ENCODE measurements at places on chromosomes 12 and 14. TPM values are rescaled to one million over a fixed set of nuclear protein-coding genes. Genes with fewer than 3 reads are reported as not detected.

The ANKLE2 gene
- 75.9 TPM for total RNA-seq

The HRK gene
- not detected for total RNA-seq

DNA sequence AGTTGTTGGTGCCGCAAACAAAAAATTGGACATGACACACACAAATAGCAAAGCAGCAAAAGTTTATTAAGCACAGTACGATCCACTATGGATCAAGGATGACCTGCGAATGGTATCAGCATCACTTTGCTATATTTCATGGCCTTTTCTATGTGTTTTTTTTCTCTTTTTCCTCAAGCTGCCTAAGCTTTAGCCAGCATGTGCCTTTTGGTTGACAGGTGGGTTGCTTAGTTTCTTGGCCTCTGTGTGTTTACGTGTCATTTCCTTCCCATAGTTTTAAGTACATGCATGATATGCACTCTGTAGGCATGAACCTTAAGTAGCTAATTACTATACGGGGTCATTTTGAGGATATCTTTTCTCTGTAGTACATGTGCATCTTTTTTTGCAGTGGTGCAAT lies 9.8 kb downstream of the CD4 start:
- DNase-seq, result no peak

The KLHL33 gene
- 4.3 TPM for total RNA-seq

DNA sequence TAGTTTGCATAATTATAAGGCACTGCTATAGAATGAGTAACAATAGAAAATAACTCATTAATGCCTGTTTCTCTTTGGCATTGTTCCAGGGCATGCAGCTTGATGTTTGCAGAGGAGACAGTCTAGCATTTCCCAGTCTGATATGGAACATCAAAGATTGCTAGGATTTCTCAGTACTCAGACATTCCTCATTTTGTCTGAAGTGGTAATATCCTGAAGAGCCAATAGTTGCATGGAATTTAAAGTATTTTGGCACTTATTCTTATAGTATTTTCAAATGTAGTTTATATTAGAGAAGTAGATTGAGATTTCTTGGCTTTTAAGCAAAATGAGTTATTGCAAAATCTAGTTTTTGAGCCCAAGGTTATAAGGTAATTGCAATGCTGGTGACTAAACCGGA lies 337.3 kb upstream of the E2F7 start:
- DNase-seq, result no peak

The CDCA4 gene
- total RNA-seq, result 4.5 TPM

The CCND2 gene
- 27.4 TPM for total RNA-seq

The PLCZ1 gene
- total RNA-seq, result not detected

GRCh38 chr12:109047081-109047805 lies 5.1 kb upstream of the USP30 start:
- DNase-seq, result no peak

The HNF1A gene
- total RNA-seq, result 0.89 TPM

The MFAP5 gene
- total RNA-seq, result 88.7 TPM

The DIO3 gene
- total RNA-seq, result 0.29 TPM

The SYT1 gene
- total RNA-seq, result 4.3 TPM

DNA sequence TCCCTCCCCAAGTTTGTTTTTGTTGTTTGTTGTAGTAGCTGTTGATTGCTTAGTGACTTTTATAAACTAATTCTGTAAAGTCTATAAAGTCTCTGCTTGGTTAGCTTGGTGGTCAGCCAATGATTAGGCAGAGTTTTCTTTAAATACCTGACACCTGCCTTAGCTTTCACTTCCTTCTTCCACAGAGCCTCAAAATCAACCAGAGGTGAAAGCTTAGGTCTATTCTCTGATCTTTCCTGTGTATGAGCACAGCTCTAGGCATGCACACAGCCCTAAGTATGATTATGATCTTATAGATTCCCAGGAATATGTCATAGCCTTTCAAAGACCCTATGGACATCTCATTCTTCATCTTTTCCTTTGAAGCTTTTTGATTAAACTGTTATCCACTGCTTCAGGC lies 514.7 kb downstream of the AACS start:
- DNase-seq, result no peak

- no peak for DNase-seq
Measured at GRCh38 chr12:31589598-31589903, 1.4 kb downstream of the DENND5B start.

DNA sequence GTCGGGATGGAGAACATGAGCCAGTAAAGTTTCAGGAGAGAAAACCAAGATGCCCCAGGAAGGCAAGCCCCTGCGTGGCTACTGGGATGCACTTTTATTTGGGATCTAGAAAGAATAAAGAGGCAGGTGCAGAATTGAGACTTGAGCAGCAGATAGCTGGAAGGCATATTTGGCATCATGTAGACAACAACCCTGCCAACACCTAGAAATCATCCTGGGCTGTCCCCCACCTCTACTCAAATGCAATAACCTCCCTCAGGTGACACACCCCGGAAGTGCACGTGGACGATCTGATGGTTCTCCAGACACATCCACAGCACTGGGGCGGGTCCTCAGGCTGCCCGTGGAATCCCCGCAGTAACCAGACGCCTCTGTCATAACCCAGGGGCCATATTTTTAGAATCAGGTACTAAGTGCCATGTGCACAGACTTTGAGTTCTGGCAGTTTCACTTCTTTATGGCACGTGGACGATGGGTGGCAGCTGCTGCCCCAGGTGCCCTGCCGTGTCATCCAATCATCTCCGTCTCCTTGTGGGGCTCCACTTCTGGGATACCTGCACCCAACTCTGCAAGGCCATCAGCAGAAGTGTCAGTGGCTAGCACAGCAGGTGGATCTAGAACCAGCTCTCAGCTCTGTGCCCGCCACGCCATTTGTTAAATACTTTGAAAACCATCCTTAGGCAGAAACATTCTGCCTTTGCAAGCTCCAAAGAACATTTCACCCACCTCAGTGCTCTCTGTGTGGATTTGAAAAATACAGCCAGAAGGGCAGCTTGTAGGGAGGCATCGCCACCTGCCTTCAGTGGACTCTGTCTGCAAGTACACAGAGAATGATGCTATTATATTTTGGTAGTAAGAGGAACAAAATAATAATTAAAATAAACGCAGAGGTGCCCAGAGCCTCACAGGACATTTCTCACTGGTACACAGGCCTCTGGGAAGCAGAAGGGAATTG lies 771.7 kb upstream of the TMEM132C start:
- no peak for DNase-seq

GRCh38 chr12:101430456-101430855 lies 22.9 kb upstream of the ARL1 start:
- no peak for DNase-seq
